ENCODE measurements at places on chromosomes 12 and 14.
A peak's percentile ranks its signal among the peaks of the same experiment; 100 is the strongest.

- no peak for DNase-seq
Observed at GRCh38 chr12:6508087-6508486, 14.2 kb downstream of the NCAPD2 start.

GRCh38 chr12:63400718-63401117 is 249.7 kb upstream of the AVPR1A start:
- DNase-seq, result no peak

DNA sequence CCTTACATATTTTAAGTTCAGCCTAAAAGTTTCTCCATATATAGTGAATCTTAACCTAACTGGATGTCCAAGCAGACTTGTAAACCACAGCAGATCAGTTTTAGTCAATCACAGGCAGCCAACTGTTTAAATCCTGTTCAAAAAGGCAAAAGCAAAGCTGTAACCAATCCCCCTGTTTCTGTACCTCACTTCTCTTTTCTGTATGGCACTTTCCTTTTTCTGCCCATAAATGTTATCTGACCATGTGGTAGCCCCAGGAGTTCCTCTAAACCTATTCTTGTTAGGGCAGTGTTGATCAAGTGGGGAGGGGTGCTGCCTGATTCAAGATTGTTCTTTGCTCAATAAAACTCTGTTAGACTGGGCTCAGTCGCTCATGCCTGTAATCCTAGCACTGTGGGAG is 8.5 kb upstream of the DACT1 start:
- DNase-seq, result no peak

- no peak for DNase-seq
Observed at GRCh38 chr14:95256002-95256775, 63.5 kb downstream of the CLMN start.

DNA sequence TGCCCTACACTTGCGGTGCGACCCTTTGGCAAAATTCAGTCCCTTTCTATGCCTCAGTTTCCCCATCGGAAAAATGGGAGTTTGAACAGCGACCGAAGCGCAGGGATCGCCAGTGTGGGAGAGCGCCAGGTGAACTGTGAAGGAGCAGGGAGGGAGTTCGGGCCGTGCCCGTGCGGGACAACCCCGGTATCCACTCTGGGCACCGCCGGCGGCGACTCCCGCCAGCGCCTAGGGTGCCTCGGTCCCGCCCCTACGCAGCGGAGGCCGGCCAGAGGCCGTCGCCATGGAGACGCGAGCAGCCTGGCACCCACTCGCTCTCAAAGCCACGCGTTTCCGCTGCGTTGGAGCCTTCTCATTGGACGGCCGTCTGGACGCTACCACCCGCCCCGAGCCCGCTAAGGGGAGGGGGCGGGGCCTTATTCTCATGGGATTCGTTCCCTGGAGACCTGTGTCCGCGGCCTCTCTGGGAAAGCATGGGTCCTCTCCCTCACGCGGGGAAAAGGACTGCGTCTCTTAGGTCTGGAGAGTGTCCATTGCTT is 729 bp upstream of the MLEC start:
- peak; percentile 97 for DNase-seq

GRCh38 chr12:108328420-108328819 is 10.7 kb downstream of the CMKLR1 start:
- DNase-seq, result no peak

GRCh38 chr12:69981881-69982475 is 157.0 kb downstream of the MYRFL start:
- no peak for DNase-seq

- no peak for DNase-seq
Observed at GRCh38 chr12:124682425-124683151, 115.2 kb upstream of the NCOR2 start.

- DNase-seq, result no peak
Observed at GRCh38 chr12:79082595-79082994, 218.0 kb downstream of the SYT1 start.

- no peak for DNase-seq
Observed at GRCh38 chr14:90407230-90407629, 10.4 kb downstream of the CALM1 start.

- DNase-seq, result no peak
Observed at GRCh38 chr12:1384910-1385309, 209.5 kb downstream of the FBXL14 start.

GRCh38 chr14:88297306-88297705 is 25.8 kb downstream of the KCNK10 start:
- DNase-seq, result no peak

GRCh38 chr14:37116933-37117849 is 55.2 kb downstream of the SLC25A21 start:
- no peak for DNase-seq

- DNase-seq, result no peak
Observed at GRCh38 chr12:47777741-47778558, 4.9 kb downstream of the SLC48A1 start.

DNA sequence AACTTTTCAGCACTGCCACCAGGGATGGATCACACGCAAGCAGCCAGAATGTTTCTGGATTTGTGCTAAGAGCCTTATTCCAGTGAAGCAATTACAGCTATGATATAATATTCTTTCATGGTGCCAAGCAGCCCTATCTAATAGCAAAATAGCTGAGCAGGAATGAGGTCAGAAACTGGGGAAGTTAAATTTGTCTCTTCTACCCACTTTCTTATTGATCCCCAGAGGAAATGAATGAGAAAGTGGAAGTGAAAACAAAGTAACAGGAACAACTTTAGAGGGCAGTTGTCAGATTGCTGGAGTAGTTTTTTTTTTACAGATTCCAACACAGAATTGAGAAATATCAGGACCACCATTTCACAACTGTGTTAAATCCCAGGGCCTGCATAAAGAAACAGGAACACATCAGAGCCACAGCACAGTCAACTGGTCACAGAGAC is 44.8 kb downstream of the GCH1 start:
- no peak for DNase-seq

DNA sequence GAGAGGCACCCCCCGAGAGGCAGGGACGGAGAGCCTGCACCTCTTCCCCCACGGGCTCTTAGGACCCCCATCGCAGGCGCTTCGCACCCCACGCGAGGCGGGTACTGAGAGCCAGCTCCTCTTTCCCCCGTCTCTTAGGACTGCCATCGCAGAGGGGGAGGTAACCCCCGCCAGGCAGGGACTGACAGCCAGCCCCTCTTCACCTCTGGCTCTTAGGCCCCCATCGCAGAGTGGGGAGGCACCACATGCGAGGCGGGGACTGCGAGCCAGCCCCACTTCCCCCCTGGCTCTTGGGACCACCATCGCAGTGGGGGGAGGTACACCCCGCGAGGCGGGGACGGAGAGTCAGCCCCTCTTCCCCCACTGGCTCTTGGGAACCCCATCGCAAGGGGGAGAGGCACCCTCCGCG is 46.1 kb downstream of the DDX11 start:
- no peak for DNase-seq

GRCh38 chr12:4787965-4788364 is 67.8 kb downstream of the GALNT8 start:
- no peak for DNase-seq

GRCh38 chr12:88433997-88434703 is 146.1 kb downstream of the KITLG start:
- no peak for DNase-seq

DNA sequence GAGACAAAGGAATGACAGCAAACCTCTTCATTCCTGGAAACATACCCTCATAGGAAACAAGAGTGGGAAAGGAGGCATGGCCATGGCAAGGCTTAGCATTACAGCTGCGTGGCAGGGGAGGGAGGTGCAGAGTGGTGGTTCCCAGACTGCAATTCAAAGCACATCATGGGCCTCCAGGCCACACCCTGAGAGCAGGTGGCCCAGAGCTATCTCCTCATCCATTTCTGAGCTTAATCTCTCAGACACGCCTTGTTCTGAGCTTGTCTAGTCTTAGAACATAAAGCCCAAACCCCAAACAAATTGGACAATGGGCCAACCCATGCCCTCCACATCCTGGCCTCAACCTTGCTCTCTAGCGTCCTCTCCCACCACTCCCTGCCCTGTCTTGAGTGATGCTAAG is 5.9 kb upstream of the KRT3 start:
- no peak for DNase-seq

- peak; percentile 68 for DNase-seq
Observed at GRCh38 chr14:85531587-85532373, 1.8 kb downstream of the FLRT2 start.

- DNase-seq, result peak; percentile 90
Observed at GRCh38 chr12:54368709-54369596, 4.7 kb upstream of the GPR84 start.

DNA sequence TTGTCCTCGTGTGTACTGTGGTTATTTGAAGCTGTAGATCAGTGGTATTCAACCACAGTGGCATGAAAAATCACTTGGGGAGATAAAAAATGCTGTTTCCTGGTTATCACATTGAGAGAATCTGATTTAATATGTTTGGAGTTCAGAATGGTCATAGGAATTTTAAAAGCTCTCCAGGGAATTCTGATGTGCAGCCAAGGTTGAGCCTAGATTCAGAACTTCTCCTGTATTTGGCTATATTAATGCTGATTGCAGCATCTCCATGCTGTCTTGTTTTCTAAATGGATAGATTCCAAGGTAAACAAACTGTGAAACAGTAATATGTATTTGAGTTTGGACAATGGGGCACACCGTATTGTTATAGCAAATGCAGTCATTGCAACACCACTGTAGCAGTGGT is 982.2 kb upstream of the FBXO33 start:
- DNase-seq, result no peak

DNA sequence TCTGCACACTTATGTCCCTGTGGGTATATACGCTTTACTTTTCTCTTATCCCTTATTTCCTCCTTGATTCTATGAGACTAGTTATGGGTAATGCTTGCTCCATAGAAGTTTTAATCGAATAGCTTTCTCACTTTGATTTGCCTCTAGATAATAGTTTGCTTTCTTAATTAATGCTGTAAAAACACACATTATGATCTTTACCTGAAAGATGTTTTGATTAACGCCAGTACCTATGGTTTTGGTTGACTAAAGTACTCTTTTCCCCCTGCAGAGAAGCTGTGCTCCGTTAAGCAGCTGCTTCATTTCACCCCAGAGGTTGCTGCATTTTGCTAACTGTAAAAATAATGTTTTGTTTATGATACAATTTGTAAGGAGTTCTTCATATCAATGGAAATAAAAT is 362.3 kb downstream of the FLRT2 start:
- DNase-seq, result no peak

DNA sequence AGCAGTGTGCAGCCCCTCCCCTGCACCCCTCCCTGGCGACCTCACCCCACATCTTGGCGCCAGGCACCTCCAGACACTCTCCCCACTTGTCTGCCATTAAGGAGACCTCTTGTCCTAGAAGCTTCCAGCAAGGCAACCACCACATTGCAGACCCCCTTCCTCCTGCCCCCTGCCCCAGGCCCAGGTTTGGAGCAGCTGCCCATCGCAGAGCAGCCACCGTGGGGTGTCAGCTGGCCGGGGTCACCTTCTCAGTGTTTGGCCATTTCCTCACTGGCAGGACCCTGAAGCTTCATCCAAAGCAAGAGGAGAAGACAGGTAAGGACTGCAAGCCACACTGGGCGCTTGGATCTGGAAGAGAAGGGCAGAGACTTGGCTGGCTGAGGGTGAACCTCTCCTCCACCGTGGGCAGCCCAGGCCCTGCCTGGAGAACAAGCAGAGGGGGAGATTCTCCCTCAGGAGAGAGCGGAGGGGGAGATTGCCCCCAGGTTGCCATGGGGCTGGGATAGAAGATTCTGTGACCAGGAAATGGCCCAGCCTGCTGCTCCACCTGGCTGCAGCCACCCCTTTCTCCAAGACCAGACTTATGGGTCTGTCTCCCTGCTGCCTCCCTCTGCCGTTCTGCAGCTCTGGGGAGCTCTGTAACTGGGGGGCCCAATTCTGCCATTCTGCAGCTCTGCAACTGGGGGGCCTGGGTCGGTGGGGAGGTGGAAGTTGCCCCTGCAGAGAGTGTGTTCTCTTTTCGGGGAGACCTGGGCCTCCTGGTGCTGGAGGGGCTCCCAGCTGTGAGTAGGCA is 72.9 kb upstream of the C14orf180 start:
- DNase-seq, result no peak

DNA sequence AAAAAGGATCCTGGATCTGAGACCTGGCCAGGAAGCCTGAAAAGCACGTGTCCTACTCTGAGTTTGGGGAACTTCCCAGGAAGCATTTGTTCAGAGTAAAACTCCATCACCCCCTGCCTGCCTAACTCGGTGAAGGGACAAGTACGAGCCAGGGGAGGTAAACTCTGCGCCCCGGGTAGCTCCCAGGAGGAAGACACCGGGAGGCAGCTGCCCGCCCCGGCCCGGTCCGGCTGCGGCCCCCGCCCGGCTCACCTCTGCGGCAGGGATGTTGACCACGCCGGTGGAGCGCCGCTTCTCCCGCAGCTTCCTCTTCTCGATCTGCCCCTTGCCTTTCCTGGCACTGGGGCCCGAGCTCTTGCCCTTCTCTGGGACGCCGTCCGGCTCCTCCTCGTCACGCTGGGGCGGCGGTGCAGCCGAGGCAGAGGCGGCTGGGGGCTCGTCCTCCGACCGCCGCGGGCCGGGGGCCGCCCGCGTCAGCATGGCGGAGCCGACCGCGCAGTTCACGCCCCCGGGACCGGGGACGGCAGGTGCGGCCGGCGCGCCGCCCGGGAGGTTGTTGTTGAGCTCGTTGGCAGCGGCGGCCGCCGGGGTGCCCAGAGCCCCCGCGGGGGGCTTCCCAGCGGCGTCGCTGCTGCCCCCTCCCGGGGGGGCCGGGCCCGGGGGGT is 1.2 kb downstream of the PAWR start:
- DNase-seq, result peak; percentile 49

GRCh38 chr12:96044943-96045290 is 9.5 kb upstream of the LTA4H start:
- DNase-seq, result no peak

DNA sequence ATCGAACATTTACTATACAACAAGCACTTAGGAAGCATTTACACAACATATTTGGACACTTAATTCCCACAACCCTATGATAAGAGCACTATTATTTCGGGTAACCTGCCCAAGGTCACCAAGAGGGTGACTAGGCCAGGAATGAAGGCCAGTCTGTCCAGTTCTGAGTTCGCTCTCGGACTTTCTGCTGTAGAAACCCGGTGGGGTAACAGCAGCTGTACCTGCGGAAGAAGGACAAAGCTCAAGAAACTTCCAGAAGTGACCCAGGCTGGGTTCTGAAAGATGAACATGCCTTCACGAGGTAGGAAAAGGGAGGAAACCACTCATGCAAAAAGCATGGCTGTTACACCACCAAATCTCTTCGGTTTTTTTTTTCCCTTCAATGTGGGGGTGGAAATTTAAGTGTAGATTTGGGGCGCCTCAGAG is 10.8 kb downstream of the PLA2G1B start:
- no peak for DNase-seq

- DNase-seq, result no peak
Observed at GRCh38 chr14:23069413-23069806, 12.1 kb upstream of the CDH24 start.

- DNase-seq, result peak; percentile 72
Observed at GRCh38 chr14:22882529-22883172, 371 bp upstream of the REM2 start.

- DNase-seq, result no peak
Observed at GRCh38 chr14:35932136-35932535, 106.0 kb downstream of the BRMS1L start.

DNA sequence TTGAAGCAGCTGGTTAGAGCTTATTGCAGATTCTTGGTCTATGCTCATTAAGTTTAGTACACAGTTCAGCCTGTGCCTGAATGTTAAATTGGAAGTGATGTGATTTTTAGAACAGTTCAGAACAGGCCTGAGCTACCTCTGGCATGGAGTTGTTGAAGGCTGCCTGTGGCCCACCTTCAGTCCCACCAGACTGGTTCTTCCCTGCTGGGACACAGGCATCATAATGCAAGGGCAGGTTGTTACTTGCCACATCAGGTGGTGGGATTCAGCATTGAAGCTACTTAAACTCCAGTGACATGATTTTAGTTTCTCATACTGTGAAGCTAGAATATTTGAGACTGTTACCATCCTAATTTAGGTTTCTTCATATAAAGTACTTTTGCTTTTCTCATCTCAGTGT is 49.4 kb downstream of the PROX2 start:
- peak; percentile 16 for DNase-seq

- DNase-seq, result no peak
Observed at GRCh38 chr12:116958402-116959197, 47.9 kb downstream of the FBXW8 start.
